ENCODE measurements at places on chromosomes 13 and 19.

- no peak for DNase-seq
Measured at GRCh38 chr13:40818926-40819325, 29.5 kb downstream of the SLC25A15 start.

- no peak for DNase-seq
Measured at GRCh38 chr13:45659536-45659935, 42.6 kb upstream of the CBY2 start.

GRCh38 chr13:29923554-29924481 is 73.4 kb upstream of the UBL3 start:
- no peak for DNase-seq

DNA sequence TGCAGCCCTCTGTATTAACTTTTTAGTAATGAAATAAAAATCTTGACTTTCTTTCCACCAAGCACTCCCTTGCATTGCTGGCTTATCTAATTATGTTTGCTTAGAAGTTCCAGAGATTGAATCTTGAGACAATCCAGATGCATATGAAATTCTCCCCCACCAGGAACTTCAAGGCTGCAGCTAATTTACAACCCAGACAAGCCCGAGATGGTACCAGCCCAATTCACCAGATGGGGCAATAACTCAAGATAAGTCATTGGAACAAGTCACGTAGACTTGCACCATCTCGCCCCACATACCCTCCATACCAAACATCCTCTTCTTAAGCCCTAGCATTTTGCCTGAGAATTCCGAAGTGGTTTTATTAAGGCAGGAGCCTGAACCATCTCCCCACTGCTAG is 29.0 kb downstream of the UTP14C start:
- DNase-seq = no peak

- no peak for DNase-seq
Measured at GRCh38 chr13:88806438-88806837, 1135.3 kb downstream of the SLITRK5 start.

- no peak for DNase-seq
Measured at GRCh38 chr13:47623862-47624261, 377.2 kb downstream of the SUCLA2 start.

GRCh38 chr19:51472607-51473006 is 5.7 kb upstream of the CEACAM18 start:
- no peak for DNase-seq

DNA sequence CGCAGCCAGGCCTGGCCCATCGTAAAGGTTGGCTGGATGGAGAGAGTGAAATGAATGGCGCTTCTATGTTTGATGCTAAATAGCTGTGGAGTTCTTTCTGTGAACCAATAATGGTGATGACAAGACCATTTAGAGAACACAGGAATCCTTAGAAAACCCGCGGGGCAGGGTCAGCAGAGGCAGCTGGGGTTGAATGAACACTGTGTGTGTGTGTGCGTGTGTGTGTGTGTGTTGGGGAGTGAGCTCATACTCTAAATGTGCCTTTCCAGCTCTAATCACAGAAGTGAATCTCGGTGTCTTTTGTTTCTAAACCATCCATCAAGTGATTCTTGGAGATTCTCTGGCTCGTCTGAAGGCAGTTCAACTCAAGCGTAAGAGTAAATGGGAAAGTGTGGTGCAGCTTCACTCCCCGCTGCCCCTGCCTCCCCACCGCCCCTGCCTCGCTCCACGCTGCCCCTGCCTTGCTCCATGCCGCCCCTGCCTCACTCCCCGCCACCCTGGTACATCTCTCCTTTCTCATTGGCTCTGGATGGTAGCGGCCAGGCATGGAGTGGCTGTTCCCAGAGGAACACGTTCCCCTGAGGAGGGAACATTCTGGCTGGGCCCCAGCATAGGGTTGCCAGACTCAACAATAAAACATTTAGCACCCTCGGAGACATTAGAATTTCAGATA is 21.2 kb downstream of the TMPRSS9 start:
- DNase-seq = no peak

GRCh38 chr19:46116121-46116520 is 8.4 kb downstream of the IGFL3 start:
- DNase-seq = no peak

GRCh38 chr13:35841060-35841521 is 290.1 kb downstream of the DCLK1 start:
- no peak for DNase-seq

DNA sequence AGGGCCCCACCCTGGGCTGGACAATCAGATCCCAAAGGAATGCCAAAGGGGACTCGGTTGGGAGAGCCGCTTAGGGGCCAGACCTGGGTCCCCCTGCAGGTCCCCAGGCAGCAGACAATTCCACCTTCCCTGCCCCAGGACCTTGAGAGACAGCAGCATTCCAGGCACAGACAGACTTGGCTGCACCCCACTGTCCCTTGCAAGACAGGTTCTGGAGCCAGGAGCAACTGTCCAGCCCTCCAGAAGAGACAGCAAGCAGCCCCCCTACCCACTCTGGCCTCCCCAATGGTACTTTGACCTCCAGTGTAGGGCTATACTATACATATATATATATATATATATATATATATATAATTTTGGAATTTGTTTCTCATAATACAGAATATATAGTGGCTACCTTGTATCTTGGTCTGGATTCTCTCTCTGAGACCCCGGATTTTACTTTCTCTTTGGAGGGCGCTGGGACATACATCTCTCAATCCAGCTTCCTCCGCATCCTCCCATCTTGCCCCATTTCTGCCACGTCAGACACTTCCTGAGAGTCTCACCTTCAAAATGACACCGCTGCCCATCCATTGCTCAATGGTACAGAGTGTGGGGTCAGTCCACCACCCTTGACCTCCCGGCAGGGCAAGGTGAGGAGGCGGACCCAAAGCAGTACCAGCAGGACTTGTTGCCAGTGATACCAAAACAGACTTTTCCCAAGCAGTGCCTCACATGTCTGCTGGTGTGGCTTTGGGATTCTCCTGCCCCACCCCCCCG is 12.7 kb downstream of the SMIM24 start:
- DNase-seq = no peak

DNA sequence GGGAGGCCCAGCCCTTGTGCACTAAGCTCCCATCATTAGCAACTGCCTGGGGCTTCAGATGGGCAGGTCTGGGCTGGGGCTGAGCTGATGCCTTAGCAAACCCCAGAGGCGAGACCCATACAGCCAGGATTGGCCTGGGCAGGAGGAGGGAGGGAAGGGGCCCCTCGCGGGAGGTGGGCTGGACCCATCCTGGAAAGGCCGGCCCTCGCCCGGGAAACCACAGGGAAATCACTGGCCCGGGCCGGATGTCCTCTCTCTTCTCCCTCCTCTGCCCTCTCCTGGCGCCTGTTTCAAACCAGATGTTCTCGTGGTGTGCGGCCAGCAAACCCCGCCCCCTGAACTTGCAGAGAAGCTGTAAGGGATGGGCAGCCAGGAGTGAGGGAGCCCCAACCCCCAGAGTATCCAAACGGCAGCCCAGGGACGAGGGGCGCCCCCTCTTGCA is 43.1 kb downstream of the TMEM255B start:
- no peak for DNase-seq

GRCh38 chr13:74774264-74774663 is 640.1 kb upstream of the KLF12 start:
- no peak for DNase-seq

- DNase-seq = no peak
Measured at GRCh38 chr19:15769586-15769985, 17.9 kb upstream of the OR10H5 start.

- no peak for DNase-seq
Measured at GRCh38 chr13:105327581-105328126, 1207.8 kb downstream of the EFNB2 start.

DNA sequence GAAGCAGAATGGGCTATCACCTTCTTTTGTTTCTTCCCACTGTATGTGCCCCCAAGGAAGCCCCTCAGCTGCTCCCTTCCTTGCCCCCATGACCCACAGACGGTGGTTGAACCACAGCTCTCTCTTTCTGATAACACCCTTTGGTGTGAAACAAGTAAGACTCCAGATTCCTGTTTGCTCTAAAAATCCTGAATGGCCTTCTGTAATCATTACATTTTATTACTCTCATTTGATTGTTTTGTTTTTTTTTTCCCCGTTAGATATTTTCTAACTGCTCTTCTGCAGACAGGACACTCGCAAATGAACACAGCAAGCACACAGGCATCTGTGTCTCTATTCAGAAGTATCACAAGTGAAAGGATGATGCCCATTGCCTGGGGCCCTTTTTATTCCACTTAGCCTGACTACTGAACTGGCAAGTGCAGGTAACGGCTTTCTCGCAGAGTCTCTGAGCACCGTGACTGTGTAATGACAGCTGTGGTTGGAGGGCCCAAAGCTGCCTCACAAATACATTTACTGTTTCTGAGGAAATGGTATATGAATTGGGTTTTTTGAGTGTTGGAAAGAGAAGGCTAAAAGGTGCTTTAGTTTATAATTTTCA is 59.3 kb downstream of the OXGR1 start:
- DNase-seq = no peak
